Panc1 (cell line): ENCODE measurements at places on chromosomes 2 and 18. TPM values are rescaled to one million over a fixed set of nuclear protein-coding genes. Genes with fewer than 3 reads are reported as not detected.

DNA sequence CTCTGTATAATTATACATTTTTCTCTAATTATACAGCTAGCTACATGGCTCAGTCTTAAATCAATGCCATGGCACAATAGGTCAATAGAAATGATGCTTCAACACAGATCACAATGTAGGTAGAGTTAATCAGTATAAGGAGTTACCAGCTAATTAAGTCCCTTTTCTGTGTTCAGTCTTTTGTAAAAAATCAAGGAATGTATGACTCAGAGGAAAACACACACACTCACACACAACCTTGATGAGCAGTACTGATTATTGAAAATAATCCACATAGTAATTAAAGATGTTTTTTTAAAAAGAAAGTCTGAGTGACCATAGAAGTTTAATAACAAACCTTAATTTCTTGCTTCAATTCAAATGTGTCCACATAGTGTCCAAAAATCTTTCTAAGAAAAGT lies 691.3 kb downstream of the LRP1B start:
- no peak for DNase-seq

- DNase-seq = no peak
Observed at GRCh38 chr2:105782646-105783045, 37.9 kb downstream of the NCK2 start.

DNA sequence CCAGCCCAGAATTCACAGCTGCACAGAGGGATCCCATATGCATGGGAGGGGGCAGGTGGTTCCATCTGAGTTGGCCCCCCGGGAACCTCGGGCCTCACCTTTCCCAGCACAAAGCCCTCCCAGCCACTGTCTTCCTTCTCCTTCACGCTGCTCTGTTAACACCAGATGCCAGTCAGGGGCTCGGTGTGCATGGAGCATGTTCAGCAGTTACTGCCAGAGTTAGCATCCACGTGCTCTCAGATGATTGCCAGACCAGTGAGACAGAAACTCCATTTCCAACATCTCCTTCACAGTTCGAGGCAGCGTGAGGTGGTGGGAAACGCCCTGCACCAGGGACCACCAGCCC lies 101.0 kb downstream of the PTGR3 start:
- no peak for DNase-seq

DNA sequence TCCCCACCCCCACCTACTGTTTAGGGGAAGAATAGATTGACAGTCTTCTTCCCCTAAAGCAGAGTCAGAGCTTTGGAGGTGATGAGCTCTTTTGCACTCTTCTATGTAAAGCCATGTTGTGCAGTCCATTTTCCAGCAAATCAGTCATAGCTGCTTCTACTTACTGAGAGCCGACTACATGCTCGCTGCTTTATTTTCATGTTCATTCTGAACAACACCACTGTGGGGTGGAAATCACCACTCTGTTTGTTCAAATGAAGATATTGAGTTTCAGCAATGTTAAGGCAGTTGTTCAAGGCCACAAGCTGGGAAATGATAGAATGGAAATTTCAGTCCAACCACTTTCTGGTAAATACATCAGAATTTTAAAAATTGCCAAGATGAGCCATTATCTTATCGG lies 88.3 kb downstream of the INSIG2 start:
- no peak for DNase-seq

DNA sequence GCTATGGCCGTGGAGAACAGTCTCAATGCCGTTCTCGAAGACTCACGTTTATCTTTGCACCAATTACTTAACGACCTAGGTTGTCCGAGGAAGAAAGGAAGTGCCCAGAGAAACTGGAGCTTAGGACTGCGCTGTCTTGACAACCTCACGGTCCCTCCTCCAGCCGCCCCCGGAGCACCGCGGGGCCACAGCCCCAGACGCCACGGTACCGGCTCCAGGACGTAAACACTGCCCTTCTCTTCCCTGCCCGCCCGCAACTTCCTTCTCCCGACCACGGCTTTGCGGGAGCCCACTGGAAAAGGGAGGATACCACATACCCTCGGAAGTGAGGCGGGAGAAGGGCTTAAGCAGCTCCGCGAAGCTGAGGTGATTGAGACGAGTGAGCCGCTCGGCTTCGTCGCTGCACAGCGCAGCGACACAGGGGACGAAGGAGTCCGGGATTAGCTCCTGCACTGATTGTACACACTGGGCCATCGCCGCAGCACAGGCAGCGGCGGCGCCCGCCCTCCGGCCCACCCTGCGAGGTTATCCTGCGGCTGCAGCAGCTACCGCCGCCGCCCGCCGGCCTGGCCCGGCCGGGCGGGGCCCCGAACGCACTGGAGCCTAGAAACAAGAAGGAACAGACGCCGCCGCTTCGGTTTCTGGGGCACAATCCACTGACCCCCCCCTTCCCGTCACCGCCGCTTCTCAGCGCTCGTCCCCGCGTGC lies 483 bp downstream of the TRAPPC8 start:
- DNase-seq = no peak

DNA sequence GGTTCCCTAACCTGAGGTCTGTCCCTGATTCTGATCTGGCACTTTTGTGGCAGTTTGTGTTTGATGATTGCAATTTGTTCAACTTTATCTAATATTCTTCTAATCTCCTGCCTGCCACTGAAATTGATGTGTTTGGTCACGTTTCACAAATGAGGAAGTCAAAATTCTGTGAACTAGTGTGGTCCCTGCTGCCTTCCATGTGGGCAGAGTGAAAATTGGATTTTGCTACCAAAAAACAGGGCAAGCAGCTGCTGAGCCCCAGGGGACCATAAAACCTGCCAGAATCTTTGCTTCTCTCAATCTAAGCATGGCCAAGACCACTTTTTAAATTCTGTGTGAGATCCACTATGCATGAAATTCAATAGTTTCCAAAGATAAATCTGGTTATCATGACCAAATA lies 195.5 kb upstream of the CYRIA start:
- no peak for DNase-seq

GRCh38 chr18:3172097-3172496 lies 47.7 kb downstream of the MYOM1 start:
- DNase-seq = no peak

DNA sequence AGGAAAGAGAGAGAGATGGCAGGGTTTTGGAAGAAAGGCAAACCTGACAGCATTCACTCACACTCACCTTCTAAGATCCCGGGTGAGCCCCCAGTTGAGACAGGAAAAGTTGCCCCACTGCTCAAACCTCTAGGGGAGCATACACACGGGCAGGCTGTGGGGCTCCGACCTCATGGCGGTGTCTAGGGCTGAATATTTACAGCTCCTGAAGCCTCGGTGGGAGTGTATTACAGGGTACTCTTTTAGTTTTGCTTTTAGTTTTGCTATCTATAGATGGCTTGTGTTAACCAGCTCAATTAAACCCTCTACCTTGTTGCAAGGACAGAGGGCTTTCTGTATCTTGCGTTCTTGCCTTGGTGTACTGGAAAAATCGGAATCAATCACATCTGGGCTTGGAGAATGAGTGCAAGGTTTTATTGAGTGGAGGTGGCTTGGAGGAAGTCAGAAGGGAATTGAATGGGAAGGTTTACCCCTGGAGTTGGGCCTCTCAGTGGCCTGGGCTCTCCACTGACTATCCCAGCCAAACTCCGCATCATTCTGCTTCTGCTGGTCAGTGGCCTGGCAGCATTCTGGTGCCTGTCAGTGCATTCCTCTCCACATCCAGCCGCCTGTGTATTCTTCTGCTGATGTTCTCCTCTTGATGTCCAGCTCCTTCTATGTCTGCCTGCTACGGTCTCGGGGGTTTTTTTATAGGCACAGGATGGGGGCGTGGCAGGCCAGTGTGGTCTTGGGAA lies 10.1 kb upstream of the IFIH1 start:
- DNase-seq = no peak

- DNase-seq = no peak
Observed at GRCh38 chr2:226378753-226379705, 420.6 kb downstream of the IRS1 start.

The CPO gene
- total RNA-seq = not detected
